Stimulated activated effector memory CD8-positive, alpha-beta T cell treated with anti-CD3 and anti-CD28 coated beads, Interleukin-12 subunit alpha, Interleukin-12 subunit beta, amount 100 ng/mL, for 72 hours (primary cell): ENCODE measurements at places on chromosomes 12 and 14.

DNA sequence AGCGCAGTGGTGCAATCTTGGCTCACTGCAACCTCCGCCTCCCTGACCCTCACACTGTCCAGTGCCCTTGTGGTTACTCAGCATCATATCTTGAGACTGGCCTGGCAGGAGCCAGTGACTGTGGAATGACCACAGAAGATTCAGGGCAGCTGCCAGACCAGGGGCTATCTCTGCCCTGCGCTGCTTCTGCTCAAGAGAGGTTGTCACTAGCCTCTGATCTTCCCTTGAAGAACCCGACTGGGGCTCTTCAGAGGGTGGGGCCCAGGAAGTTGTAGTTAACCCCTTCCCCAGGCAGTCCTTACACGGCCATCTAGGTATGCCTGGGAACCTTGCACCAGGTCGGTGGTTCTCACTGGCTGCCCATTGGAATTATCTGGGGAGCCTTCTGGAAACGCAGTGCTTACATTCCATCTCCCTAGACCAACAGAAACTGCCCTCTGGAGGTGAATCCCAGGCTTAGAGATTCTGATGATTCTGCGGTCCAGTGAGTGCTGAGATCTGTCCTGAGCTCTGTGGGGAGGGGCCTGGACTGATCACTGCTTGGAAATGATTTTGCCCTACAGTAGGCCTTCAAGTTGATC, 41.4 kb downstream of the PLEKHG3 start:
- DNase-seq = no peak

DNA sequence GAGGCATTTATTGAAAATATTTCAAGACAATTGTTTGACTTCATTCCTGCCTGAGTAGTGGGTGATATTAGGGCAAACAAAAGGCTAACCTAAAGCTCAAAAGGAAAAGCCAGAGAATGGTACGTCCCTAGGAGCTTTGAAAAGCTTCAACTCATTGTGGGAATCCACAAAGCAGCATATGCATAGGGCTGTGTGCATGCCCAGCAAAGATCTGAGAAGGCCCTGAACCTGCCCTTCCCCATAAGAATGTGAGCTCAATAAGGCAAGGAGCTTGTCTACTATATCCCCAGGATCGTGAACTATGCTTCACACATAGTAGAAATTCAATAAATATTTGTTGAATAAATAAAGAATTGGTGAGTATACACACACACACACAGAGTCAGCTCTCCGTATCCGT, 19.1 kb upstream of the RAD52 start:
- DNase-seq = no peak

- no peak for DNase-seq
These were observed 758.0 kb downstream of the BCL11B start for GRCh38 chr14:98514016-98514415.

- no peak for DNase-seq
These were observed 151.3 kb downstream of the BCL11B start for GRCh38 chr14:99120526-99121318.

GRCh38 chr12:12508612-12509011, 54.1 kb downstream of the DUSP16 start:
- no peak for DNase-seq

- no peak for DNase-seq
These were observed 106.1 kb downstream of the PRICKLE1 start for GRCh38 chr12:42483521-42483790.

DNA sequence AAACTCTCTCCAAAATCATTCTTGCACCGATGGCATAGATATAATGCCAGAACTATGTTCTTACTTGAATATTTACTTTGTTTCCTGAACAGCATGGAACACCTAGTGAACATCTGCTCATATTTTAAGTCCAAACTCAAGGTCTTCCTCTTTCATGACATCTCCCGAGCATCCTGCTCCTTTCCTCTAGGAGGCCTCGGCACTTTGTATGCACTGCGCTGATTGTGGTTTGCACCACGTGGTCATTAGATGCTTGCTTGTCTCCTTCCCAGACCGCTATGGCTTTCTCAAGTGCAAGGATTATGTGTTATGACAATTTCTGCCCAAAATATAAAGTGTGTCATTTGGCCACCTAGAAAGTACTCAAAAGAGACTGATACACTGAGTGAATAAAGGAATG, 912.0 kb downstream of the GALC start:
- DNase-seq = no peak

DNA sequence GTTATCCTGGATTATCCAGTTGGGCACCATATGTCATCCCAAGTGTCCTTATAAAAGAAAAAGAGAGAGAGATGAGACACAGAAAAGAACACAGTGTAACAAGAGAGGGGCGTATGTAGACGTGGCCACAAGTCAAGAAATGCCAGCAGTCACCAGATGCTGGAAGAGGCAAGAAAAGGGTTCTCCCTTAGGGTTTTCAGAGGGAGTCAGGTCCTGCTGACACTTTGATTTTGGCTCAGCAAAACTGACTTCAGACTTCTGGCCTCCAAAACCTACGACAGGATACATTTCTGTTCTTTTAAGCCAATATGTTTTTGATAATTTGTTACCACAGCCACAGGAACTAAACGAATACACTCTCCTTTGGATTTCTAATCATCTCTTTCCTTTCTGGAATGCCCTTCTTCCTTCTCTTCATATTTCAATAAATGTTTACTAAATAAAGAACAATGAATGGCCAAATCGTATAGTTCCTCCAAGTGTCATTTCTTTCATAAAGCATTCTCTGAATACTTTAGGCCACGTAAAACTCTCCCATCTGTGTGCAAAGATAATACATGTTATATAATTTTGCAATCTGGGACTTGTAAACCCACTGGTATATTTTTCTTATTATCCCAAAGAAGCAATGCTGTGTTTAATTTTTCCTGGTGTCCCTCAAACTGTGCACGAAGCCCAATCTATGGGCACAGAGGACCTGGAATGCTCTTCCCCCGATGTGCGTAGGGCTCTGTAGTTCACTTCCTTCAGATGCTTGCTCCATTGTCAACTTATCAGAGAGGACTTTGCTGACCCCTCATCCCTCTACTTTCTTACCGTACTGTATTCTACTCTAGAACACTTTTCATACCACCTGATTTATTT, 303.6 kb downstream of the CEP128 start:
- DNase-seq = no peak

GRCh38 chr12:93857279-93857938, 180.2 kb downstream of the CRADD start:
- DNase-seq = no peak

- DNase-seq = no peak
These were observed 161.2 kb downstream of the PLCZ1 start for GRCh38 chr12:18576648-18577047.

GRCh38 chr12:120739031-120739762, 13.6 kb downstream of the ACADS start:
- DNase-seq = no peak

- DNase-seq = no peak
These were observed 15.2 kb downstream of the PTHLH start for GRCh38 chr12:27957366-27957765.

- DNase-seq = no peak
These were observed 747.2 kb upstream of the TMEM132C start for GRCh38 chr12:127519779-127520178.

- DNase-seq = no peak
These were observed 268.9 kb downstream of the SUDS3 start for GRCh38 chr12:118645219-118645618.

- peak; percentile 4 for DNase-seq
These were observed 6.5 kb downstream of the KRT5 start for GRCh38 chr12:52513736-52514135.

DNA sequence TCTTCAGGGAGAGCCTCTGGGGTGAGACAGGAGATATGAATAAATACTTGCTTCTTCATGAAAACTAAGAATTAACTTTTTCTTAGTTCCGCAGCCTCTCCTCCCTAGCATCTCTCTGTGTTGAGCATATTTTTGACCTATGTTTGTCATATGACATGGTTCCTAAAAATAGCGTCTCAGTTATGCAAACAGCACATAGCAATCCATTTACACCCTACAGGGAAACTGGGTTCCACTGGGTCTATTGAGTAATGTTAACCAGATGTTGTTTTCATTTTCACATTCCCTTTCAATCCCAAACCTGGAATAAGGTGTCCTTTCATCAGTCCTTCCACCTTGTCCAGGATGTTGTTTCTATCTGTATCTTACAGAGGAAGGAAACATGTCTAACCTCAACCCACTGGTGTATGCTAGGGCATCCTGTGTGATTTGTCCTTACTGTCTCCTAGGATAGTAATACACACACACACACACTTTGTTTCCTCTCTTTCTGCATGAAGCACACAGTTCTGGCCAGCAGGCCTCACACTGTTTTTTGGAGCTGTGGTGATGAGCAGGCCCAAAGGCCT, 1543.5 kb downstream of the AACS start:
- DNase-seq = no peak

GRCh38 chr14:73935666-73936065, 14.2 kb downstream of the FAM161B start:
- no peak for DNase-seq

DNA sequence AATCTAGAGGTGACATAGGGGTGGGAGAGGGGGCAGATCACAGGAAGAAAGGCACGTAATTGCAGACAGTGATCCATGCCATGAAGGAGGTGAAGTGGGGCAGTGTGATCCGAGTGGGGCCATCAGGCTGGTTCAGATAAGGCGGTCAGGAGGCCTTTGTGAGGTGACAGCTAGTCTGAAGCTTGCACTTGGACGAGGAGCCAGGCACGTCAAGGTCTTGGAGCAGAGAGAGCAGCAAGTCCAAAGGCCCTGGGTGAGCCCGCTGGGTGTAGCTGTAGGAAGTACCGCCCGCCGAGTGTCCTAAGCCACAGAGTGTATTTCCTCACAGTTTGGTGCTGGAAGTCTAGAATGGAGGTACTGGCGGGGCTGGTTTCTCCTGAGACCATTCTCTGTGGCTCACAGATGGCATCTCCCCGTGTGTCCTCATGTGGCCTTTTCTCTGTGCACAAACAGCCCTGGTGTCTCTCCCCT, 23.6 kb downstream of the RHOF start:
- no peak for DNase-seq

DNA sequence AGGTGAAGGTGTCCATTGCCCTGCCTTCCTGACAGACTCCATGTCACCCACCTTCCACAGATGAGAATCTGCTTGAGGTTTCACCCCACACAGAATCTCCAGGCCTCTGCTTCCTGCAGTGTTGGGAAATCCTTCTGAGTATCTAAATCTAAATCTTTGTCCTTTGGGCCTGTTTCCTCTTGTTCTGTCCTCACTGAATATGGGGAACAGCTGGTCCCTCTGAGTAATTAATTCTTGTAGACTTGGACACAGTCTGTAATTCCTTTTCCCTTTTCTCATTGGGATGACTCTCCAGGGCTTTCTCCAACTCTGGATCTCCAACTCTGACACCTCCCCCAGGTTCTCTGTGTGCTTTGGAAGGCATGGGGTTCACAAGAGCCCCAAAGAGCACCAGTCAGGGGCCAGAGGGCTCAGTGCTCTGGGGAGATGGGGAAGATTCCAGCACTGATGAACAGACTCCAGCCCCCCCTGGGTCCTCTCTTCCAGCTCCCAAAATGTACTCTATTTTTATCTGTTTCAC, 2.3 kb upstream of the ACVRL1 start:
- DNase-seq = no peak

- DNase-seq = no peak
These were observed 329.8 kb downstream of the CACNA1C start for GRCh38 chr12:2382370-2383155.

DNA sequence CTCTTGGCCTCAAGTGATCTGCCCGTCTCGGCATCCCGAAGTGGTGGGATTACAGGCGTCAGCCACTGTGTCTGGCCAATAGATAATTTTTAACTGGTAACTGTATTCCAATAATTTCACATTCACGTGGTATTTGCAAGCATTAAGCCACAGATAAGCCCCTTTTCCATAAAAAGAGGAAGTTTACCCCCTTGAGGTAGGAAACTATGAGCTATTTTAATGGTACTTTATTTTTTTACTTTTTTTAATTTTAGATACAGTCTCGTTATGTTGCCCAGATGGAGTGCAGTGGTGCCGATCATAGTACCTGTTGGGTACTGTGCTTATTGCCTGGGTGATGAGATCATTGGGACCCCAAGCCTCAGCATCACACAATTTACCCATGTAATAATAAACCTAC, 42.9 kb upstream of the AP4S1 start:
- DNase-seq = no peak

DNA sequence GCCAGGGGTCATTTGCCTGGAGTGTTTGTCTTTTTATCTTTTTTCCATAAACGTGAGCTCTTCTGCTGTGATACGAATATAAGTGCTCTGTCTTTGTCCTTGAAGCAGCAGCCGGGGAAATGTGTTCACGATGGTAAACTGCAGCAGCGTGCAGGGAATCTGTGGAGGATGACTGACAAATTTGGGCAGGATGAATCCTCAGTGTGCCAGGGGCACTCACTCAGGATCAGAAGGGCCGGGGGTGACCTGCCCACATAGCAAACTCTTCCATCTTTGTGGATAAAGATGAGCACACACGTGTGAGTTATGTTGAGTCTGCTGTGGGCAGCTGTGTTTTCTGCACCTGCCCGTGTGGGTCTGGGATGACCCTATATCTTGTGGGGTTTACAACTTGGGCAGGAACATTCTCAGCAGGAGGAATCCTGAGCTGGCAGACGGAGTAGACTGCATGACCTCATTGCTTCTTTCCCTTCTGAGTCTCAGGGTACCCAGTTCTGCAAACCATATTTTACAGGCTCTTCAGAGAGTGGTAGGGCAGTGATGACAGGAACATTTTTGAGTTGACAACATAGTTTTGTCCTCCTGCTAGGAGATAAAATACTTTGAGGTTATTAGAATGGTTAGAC, 711 bp downstream of the ANO4 start:
- no peak for DNase-seq

DNA sequence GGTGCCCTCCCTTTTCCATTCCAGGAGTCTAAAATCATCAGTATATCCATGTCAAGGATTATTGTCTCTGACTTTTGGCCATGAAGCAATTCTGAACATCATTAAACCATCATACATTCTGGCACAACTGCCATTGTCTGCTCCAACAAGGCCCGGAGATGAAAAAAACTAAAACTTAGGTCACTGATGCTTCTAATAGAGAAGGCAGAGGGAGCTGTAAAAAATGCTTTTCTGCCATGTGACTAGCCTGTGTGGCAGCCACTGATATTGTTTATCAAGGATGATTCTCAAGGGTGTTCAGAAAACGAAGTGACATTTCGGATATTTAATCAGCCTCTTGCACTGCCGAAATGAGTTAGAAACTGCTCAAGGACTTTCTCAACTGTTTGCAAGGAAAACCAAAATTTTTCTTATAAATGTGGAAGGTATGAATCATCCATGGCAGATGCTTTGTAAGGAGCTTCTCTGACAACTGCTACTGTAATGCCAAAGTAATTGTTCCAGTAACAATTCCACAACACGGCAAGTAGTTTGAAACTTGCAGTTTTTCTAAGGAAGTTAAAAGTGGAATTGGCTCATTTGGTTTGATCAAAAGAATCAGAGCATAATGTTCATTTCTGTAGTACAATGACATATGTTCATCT, 1076.5 kb upstream of the FLRT2 start:
- no peak for DNase-seq

GRCh38 chr14:41355866-41356265, 250.8 kb upstream of the LRFN5 start:
- DNase-seq = no peak

- no peak for DNase-seq
These were observed 15.1 kb upstream of the GRIP1 start for GRCh38 chr12:66693901-66694513.

- DNase-seq = no peak
These were observed 9.0 kb downstream of the PUS1 start for GRCh38 chr12:131938082-131938481.

- no peak for DNase-seq
These were observed 90.7 kb downstream of the PLEKHA5 start for GRCh38 chr12:19220205-19220604.

GRCh38 chr12:11697670-11698387, 48.4 kb downstream of the ETV6 start:
- no peak for DNase-seq

- no peak for DNase-seq
These were observed 9.6 kb downstream of the XRCC3 start for GRCh38 chr14:103705504-103706284.
